EH (cell line): ENCODE measurements at places on chromosomes 12 and 14.

- peak; percentile 54 for DNase-seq
Observed at GRCh38 chr12:9039397-9039977, 50.1 kb downstream of the KLRG1 start.

DNA sequence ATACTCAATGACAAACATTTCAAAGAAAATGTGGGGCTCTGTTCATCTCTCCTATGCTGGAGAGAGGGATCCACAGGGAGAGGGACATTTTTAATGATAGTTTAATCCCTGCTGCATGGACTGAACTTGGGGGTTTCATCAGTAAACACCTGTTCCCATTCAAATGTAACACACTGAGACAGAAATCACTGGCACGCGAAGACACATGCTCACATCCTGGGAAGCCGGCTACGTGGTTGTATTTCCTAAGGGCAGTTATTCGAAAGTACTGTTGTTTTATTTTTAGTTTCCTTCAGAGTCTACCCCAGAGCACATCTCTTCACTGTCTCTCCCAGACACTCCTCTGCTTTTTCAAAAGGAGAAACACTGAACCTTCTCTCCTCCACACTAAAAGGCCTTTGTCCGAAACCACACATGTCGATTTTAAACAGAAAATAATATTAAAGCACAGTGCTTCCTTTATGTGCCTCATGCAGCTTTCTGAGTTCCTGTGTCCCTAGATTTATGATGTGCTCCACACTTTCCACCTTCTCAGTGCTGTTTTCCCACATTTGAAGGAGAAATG is 52.8 kb downstream of the PTHLH start:
- DNase-seq, result no peak

GRCh38 chr12:127664901-127665300 is 602.1 kb upstream of the TMEM132C start:
- DNase-seq, result peak; percentile 85

DNA sequence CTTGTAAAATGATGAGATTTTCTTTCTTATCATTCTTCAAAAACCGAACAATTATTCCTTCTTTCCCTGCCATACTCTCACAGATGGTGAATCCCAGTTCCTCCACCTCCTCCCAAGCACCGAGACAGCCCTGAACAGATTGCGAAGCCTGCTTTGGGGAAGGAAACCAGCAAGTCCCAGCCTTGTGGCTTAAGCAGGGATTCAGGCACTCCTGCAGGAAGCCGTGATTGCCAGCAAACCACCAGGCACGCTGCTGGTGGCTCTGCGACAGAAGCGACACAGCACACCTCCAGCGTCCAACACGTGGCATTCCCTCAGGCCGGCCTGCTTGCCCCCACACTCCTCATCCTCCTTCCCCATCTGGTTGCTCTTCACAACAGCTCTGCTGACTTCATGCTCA is 237.7 kb downstream of the GXYLT1 start:
- DNase-seq, result no peak

- DNase-seq, result no peak
Observed at GRCh38 chr14:63011623-63012022, 33.6 kb downstream of the KCNH5 start.

- peak; percentile 19 for DNase-seq
Observed at GRCh38 chr12:90163975-90164374, 455.3 kb upstream of the ATP2B1 start.

GRCh38 chr12:109169686-109170085 is 53.3 kb downstream of the ACACB start:
- no peak for DNase-seq

- peak; percentile 97 for DNase-seq
Observed at GRCh38 chr14:76901171-76902055, 75.2 kb downstream of the LRRC74A start.

DNA sequence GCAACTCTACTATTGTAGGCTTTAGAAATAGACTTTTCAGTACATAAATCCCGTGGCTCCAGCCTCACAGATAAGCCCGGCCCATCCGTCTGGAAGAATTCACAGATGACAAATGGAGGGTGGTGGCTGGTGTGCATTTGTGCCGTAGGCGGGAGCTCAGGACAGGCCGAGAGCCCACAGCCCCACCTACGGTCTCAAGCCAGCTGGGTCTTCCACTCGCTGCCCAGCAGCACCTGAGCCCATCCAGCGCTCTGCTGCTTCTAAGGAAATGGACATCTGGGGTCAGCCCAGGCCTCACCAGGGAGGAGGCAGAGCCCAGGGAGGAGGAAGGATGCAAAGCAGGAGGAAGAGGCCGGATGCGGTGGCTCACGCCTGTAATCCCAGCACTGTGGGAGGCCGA is 72.8 kb downstream of the KIF26A start:
- no peak for DNase-seq

DNA sequence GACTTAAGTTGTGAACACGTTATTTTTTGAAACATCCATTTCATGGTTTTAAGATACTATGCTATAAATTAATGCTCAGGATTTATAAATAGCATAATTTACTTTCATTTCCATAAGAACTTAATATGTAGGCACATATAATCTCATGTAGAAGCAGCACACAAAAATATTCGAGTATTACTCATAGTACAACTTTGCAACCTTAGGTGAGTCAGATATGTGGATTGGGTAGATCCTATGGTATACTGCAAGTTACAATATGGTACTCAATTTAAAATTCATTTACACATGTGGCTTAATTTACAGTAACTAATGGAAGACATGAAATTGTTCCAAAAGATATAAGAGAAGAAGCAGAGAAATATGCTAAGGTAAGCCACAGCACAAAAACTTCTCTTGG is 26.0 kb downstream of the PSMA3 start:
- peak; percentile 16 for DNase-seq
